ENCODE measurements at places on chromosomes 3 and 15.
A peak's percentile ranks its signal among the peaks of the same experiment; 100 is the strongest.

DNA sequence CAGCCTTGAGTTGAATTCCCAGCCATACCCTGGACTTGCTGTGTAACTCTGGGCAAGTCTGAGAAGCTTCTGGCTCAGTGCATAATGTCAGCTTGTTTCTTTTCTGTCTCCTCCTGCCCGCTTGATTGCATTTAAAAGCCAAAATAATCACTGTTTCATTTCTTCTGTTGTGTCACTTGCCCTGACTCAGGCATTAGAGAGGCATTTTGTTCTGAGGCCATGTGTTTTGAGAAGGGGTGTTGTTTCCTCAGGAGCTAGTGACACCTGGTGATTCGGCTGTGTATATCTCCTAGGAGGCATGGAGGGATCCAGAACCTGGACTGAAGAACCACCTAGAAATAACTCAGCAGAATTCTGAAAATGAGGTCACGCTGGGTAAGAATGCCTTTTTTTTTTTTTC, 16.0 kb downstream of the WDR73 start:
- DNase-seq, result no peak

DNA sequence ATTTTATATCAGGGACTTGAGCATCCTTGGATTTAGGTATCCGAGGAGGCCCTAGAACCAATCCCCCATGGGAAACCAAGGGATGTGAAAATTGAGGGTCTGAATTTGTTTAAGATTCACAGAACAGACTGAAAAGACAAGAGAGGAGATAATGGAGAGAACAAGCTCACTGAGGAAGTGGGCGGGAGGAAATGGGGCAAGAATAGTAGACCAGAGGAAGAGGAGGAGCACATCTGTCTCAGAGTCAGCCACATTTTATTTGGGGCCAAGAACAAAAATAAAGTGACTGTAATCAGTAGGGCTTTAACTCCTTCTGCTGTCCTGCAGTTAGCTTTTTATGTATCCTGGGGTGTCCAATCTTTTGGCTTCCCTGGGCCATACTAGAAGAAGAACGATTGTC, 63.8 kb downstream of the BLM start:
- no peak for DNase-seq

DNA sequence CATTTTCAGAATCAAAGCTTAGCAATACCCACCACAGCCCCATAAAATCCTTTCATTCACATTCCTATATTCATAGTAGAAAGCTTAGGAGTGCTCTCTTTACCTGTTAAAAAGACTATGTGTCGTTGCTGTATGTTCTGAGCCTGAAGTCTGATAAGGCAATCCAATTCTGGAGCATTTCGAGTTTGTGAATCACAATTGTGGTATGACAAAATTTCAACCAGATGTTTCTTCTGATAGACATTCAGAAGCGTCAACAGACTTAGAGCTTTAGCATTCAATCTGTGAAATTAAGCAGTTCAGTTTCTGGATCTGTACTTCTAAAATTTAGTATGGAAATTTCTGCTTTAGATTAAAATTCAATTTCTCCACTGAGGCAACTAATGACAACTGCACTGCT, 58.3 kb downstream of the TASOR start:
- DNase-seq, result peak; percentile 42

DNA sequence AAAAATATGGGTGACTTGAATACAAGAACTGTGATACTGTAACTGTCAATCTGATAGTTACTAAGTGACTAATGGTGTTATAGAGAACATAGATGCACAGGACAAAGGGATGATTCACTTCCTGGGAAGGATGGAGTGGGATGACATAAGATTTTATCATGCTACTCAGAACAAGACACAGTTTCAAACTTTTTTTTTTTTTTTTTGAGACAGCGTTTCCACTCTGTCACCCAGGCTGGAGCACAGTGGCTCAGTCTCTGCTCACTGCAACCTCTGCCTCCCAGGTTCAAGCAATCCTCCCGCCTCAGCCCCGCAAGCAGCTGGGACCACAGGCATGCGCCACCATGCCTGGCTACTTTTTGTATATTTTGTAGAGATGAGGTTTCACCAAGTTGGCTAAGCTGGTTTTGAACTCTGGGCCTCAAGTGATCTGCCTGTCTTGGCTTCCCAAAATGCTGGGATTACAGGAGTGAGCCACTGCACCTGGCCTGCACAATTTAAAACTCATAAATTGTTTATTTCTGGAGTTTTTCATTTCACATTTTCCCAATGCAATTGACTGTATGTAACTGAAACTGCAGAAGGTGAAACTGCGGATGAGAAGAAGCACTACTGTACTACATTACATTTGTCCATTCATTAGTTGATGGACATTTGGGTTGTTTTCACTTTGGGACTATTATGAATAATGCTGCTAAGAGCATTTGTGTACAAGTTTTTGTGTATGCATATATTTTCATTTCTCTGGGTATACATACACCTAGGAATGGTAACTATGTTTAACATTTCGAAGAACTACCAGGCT, 40.6 kb downstream of the ADIPOQ start:
- DNase-seq, result peak; percentile 52

DNA sequence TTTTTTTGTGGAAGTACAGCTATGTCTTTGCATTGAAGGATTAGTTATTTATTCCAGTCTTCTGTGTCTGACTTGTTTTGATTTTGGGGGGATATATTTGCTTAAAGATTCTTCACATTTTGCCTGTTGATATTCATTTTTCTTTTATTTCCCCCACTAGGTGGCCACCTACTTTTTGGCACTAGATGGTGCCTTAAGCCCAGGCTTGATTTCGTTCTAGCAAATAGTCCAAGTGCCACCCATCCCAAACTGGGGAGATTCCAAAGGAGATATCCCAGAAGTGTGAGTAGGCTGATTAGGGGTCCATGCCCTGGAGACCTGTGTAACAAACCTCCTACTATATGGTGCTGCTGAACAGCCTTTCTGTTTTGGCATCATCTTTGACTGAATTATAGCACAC, 80.0 kb upstream of the SPATA16 start:
- DNase-seq, result no peak

GRCh38 chr3:24435584-24435983, 59.1 kb downstream of the THRB start:
- no peak for DNase-seq

DNA sequence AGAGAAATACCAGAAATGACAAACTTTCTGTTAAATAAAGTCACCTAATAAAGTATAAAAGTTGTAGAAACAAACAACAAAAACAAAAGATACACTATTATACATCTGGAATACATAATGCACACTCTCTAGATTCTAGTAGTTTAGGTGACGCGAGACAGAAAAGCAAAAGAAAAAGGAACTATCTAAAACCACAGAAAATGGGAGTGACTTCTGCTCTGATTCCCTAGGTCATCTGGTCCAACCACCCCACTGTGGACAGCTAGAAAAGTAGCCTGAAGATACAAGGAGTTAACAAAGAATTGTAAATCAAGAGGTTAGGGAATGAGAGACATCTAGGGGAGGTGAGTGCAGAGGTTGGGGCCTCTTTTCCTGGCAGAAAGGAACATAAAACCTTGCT, 39.1 kb downstream of the DHX36 start:
- DNase-seq, result no peak

GRCh38 chr3:181695661-181696491, 15.8 kb upstream of the SOX2 start:
- DNase-seq, result no peak

GRCh38 chr3:143613226-143613625, 235.0 kb downstream of the SLC9A9 start:
- DNase-seq, result no peak

DNA sequence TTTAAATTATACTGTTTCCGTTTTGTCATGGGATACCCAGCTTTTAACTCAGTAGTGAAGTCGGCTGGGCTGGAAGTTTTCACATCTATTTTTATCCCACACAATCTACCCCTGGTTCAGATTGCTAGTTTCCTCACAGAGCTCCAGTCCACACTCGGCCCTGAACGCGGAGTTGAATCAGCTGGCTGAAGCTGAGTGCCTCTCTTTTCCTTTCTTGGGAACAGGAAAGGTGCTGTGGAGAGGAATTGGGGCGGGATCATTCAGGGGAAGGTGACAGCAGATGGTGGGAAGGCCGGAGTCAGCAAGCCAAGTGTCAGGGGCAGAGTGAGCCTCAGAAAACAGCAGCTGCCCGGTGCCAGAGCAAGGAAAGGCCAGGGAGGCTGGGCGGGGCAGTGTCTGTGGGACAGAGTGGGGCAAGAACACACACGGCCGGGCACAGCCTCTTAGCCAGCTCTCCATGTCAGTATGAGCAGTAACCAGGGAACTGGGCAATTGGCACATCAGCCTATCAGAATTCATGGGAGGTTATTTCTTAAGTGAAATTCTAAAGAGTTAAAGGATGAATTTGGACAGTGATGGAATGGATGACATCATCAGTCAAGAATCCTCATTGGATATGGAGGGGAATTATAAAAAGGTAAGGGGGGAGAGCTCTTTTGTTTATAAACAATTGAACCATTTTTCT, 135.7 kb upstream of the IL12A start:
- DNase-seq, result no peak

DNA sequence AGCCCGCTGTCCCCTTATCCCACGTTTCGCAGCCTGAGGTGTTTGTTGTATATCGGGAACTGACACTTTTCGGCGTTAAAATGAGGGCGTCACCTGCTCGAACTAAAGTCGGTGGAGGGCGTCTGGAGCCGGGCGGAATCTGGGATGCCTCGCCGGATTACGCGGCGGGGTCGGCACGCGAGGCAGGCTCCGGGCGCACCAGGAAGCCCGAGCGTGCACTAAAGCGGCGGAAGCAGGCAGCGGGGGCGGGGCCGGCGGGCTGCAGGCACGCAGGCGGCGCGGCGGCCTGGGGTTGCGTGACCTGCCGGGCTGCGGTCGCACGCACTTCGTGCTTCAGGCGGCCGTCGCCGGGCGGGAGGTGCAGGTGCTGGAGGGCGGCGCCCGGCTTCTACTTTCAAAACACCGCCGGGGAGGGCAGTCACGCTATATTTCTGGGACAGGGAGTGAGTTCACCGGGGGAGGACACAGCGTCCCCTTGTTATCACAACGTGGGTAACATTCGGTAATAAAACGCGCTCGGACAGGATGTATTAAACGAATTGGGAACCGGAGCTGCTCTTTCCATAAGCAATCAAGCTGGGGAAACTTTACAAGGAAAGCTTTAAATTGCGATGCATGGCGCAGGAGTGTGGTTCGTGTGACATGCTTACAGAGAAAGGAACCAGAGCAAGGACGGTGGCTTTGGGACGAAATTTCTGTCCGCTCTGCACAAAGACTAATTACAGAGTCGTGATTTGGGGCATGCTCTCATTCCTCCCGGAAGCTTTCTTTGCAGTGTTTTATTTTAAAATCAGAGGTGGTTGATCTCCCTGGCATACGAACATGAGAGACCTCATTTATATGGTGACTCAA, 9.1 kb upstream of the LEKR1 start:
- DNase-seq, result peak; percentile 56

GRCh38 chr3:11128682-11129632, 25.3 kb upstream of the HRH1 start:
- DNase-seq, result no peak

- DNase-seq, result no peak
These were observed 476 bp downstream of the IP6K2 start for GRCh38 chr3:48716508-48716981.

DNA sequence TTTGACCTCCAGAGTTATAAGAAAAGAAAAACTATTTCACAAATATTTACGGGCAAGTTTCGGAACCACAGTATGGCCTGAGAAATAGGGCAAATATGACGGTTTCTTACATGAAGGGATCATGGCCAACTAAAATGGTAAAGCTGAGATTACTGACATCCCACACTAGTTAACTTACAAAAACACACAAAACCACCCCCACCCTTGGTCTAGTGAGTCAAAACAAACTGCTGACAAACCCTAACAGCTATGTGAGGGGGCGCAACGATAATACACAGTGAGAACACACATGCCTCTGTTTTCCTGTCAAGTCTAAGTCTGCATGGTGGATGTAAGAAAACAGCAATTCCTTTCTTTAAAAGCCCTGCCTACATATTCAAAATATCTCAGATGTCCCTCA, 32.3 kb downstream of the CBLB start:
- DNase-seq, result no peak

DNA sequence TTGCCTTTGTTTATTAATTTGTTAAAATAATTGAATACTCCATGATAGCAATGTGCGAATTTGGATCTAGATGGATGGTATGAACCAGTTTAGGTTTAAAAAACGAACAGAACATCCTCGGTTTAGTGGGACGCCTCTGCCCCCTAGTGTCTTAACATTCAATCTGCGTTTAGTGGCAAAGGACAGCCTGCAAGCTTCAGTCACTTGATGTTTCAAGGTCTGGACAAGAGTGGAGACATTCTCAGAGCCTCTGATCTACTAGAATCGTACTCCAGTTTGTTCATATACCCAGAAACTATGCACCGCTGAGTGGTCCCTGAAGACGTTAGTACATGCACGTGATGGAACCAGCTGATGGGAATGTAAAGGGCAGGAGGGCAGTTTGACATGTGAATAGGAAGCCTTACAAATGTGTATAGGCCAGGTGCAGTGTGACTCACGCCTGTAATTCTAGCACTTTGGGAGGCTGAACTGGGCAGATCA, 17.8 kb upstream of the ATP13A4 start:
- peak; percentile 39 for DNase-seq

DNA sequence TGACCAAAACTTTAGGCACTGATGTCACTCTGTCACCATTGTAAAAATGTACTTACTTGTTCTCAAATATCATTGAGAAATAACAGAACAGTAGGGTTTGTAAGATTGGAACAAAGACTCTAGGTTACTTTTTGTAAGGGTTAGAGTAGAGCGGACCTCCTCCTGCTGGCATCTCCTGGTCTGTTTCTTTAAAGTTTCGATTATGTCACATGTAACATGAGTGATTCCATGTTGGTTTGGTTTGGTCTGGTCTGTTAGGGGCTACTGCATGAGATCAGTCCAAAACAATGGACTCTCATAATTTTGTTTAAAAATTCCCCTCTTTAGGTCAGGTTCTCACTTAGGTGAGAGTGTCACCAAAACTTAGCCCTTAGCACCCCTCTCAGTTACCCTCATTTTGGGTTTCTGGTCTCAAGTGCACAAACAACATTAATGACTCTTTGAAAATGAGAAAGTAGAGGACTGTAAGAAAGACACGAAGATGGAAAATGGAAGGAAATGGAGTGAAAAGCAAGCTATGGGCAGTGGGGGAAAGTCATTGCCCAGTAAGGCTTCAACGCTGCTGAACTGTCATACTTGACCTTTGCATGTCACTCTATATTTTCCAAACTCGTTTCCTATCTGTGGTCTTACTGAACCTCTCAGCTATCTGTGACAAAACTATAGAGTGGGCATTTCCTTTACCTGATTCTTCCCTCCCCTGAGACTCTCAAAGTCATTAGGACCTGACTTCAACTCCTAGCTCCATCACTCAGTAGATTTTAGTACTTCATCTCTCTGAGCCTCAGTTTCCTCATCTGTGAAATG, 52.7 kb downstream of the LDHAL6B start:
- no peak for DNase-seq

DNA sequence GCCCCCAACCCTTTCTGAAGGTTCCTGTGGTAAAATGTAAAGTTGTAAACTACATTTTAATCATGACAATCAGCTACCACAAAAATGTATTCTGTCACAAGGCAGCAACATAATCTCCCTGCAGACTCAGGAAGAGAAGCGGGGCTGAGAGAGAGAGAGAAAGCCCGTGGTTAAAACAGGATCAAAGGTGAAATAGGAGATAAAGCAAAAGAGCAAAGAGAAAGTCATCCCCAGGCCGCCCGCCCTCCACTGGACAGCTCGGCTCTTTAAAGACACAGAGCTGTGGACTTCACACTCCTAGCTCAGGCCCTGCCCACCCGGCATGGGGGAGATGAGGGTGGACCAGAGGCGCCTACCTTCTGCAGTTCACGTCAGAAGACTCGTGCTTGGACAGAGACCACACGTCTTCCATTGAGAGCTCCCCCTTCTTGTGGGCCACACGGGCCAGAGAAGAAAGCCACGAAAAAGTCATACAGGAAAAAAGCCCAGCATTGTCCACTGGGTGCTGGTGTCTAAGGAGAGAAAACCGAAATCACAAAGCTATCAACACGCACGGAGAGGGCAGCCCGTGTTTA, 29.4 kb downstream of the ABCC5 start:
- peak; percentile 35 for DNase-seq
